ENCODE measurements at places on chromosomes 13 and 19.
A peak's percentile ranks its signal among the peaks of the same experiment; 100 is the strongest.

DNA sequence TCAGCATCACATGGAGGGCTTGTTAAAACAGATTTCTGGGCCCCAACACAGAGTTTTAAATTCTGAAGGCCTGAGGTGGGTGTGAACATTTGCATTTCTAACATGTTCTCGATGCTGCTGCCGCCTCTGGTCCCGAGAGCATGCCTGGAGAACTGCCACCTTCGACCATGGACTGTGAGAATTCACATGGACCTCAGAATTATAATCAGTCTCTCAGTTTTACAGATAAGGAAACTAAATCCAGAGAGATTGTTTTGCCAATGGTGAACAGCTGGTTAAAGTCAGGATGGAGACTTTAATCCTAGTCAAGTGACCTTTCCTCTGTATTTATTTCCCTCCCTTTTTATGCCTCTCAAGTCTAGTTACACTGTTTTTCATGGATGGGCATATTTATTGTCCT, 14.7 kb downstream of the ALOX5AP start:
- no peak for DNase-seq

DNA sequence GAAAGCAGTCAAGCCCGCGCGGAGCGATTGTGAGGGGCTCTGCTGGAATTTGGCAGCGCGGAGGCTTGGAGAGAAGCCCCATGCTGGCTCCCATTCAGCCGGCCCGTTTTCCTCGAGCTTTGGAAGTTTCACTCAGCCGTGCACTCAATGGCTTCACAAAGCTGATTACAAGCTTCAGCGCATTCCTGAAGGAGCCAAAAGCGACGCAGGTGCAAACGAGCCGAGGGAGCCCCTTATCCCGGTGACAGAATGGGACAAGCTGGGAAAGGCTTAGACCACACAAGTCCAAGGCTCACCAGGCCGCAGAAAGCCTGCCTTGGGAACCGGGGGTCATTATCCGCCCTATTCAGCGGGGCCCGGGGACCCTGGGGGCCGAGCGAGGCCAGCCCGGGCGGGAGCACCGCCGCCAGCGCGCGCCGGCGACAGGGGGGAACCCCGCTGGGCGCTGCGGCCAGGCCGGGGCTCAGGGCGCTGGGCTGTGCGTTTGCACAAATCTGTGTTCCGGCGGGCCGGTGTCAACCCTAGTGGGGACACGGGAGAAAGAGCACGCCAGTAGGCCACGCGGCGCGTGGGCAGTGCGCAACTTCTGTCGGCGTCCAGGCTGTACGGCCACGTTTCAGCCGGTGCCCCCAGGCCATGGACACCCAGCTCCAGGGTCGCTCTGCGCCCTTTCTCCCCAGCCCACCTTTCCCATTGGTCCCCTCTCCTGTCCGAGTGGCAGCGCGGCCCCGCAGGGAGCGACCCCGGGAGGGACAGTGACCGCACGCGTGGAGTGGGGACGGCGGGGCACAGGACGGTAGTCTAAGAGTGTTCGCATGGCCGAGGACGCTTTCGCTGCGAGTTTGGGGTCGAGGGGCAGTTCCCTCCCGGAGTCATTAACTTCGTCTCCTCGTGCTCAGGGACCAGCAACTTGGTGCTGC, 37.3 kb downstream of the SOX1 start:
- DNase-seq, result no peak

DNA sequence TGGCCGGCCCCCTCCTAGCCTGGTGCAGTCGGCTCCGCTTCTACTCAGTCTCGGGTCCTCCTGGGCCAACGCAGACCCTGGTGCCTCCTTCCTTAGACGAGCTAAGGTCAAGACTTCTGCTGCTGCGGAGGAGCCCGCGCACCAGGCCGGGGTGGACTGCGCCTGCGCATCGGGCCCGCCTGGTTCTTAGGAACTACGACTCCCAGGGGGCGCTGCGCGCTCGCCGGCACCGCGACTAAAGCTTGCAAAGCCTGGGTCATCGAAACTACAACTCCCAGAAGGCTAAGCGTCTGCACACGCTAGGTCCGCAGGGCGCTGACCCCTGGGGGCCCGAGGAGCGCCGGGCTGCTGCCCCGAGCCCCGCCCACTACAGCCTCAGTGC, at the start of gene ZNF835:
Gene ZNF835 (minus strand): TSS at position 145 of the 382 bp plus-strand sequence. CDS start 6,559 bp downstream, outside the sequence.
- no peak for DNase-seq

DNA sequence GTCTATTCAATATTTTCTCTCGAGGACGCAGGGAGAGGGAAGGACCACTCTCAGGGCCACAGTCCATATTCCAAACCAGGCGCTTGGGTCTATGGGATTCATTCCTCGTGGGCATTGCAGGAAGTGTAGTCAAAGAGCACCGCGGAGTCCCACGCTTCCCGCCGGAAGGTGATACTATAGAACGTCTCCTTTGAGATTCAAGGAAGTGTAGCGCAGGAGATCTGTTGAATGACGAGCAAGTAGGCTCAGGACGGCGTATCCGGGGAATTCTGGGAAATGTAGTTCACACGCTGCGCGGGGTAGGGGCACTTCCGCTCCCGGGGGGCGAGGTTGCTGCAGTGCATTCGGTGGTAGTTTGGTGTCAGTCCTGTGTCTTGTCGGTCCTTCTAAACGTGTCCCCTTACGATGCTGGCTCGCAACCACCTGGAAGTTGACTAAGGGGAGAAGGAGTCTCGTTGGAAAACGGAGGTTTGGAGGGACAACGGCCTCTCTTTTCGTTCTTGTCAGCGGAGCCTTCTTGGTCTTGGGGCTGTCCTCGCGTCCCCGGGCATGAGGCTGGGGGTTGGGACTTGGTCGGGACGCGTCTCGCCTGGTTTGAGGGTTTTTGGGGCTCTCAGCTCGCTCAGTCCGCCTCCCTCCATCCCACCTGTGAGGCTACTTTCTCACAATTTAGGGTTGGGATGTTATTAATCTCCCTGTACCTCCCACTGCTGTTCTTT, at the start of gene ZNF284:
Gene ZNF284 (plus strand): TSS at position 336 of the 719 bp plus-strand sequence. CDS start 4,231 bp downstream, outside the sequence.
- DNase-seq, result no peak

DNA sequence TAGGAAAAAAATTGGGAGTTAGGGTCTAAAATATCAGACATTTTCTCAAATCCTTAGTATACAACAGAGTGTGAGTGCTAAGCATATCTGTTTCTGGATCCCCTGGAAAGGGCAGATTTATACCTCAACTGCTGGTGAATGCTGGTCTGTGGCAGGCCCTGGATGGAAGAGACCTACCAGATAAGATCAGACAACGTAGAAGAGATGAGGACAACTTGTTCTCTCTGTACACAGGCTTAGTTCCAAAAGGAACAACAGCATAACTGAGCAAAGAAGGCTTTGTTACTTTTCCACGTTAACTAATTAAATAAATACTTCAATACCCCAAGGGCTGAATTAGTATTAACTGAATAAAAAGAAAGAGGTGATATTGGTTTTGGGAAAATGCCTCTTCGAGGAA, 1277.3 kb downstream of the SLITRK5 start:
- no peak for DNase-seq

DNA sequence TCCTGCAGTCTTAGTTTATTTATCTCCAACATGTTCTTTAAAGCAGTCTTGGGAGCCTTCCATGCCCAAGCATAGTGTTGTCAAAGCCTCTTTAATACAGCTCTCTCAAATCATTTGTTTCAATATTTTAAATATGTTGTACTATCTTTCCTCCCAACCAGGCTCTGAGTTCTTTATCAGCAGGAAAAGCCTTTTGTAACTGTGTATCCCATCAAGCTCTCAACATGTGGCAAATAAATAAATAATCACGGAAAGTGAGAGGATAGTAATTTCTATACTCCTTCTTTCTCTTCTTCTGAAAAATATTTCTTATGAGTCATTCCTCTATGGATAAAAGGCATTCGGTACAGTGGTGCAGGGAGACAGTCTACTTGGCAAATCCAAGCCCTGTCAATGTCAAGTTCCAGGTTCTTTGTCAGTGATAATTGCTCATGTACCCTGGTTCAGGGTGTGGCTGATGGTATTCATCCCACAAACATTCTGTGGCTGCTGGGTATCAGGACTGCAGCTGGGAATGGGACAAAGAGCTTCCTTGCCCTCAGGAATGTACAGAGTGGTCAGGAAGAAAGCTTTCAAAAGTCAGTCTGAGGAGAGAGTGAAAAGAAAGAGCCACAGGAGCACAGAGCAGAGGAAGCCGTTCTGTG, 384.3 kb downstream of the EFNB2 start:
- no peak for DNase-seq

- peak; percentile 26 for DNase-seq
These were observed 2.0 kb upstream of the KLF12 start for GRCh38 chr13:74136084-74136658.
